Central memory CD8-positive, alpha-beta T cell (primary cell): ENCODE measurements at places on chromosomes 3 and 15.

GRCh38 chr3:110752307-110752706, 319.3 kb upstream of the NECTIN3 start:
- H3K4me1 ChIP-seq: no peaks in the 10 kb centered on the region
- DNase-seq: no peak
- H3K36me3 ChIP-seq: no peaks in the 10 kb centered on the region
- peaks cover 11% of the 10 kb centered on the region for H3K27me3 ChIP-seq

DNA sequence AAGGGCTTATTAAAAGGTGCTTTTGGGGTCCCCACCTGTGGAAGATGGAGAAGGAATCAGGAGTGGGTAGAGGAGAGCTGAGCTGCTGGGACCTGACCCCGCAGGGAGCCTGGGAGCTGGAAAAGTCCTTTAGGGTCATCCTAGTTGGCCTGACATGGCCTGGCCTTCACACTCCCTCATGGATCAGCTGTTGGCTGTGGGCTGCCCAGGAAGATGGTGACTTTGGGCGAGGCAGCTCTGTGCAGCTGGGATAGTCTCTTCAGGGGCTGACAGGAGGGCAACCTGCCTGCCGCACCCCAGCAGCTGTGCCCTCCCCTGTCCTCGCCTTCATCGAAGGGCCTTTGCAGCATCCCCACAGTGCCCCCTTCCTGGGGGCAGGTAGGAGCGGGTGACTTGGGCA, 6.6 kb downstream of the LIMD1 start:
- no peaks in the 10 kb centered on the region for H3K27me3 ChIP-seq
- DNase-seq: no peak
- H3K27ac ChIP-seq: peak overlapping the region; percentile 73

- no peak for DNase-seq
- H3K4me3 ChIP-seq: no peak overlapping the region
- H3K27ac ChIP-seq: no peak overlapping the region
- no peaks in the 10 kb centered on the region for H3K4me1 ChIP-seq
Measured at GRCh38 chr15:61681038-61681418, 379.2 kb downstream of the VPS13C start.

- no peak overlapping the region for H3K27ac ChIP-seq
- H3K4me3 ChIP-seq: no peak overlapping the region
- no peak for DNase-seq
- H3K27me3 ChIP-seq: no peaks in the 10 kb centered on the region
- no peaks in the 10 kb centered on the region for H3K36me3 ChIP-seq
Measured at GRCh38 chr3:150371741-150372254, 36.3 kb upstream of the TSC22D2 start.

DNA sequence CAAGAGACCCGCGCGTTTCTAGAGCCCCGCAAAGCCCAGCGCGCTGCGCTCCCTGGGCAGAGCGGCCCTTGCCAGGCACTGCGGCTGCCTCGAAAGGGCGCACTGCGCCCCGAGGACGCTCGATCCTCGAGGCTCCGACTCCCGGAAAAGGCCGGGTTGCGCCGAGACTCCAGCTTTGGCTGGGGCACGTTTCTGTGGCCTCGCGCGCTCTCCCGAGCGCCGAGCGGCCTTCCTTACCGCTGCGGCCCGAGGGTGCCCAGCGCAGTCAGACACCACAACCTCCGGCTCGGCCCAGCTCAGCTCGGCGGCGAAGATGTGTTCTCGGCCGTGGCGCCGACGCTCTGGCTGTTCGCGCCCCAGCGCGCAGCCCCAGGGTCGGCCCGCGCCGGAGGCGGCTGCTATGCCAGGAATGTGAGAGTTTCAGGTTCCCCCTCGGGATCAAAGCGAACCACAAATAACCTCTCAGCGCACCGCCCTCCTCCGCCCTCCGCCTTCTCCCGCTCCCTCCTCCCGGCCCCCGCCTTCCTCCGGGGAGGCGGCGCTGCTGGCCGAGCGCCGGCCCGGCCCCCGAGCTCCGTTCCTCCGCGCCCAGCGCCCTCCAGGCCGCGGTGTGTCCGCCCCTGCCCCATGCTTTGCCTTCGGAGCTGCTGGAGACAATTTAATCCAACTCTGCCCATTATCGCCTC, at the start of gene AMOTL2:
AMOTL2 (minus strand) TSS at position 343 of the 686 bp plus-strand sequence. CDS start 3,014 bp downstream, outside the sequence.
- H3K4me1 ChIP-seq: peaks cover 15% of the 10 kb centered on the region
- H3K27ac ChIP-seq: no peak within 1 kb of the TSS
- H3K4me3 ChIP-seq: peak within 1 kb of the TSS; percentile 71
- DNase-seq: no peak
- H3K36me3 ChIP-seq: no peaks in the 10 kb centered on the region

DNA sequence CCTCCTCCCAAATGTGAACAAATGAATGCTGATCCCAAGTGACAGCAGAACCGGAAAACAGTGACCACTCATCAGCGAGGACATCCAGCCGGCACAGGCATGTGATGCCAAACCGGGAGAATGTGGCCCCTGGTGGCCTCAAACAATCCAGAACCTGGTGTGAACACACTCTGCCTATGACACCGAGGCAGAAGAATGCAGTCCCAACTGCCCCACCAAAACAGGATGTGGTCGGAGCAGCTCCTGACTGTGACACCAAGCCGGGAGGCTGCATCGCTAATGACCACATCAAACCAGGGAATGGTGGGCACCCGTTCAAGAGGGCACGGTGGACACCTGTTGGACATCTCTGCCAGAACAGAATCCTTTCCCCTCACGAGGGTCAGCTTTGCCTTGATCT, 15.4 kb downstream of the SCN5A start:
- H3K27ac ChIP-seq: no peak overlapping the region
- no peak for DNase-seq
- H3K4me1 ChIP-seq: peaks cover 4% of the 10 kb centered on the region
- no peak overlapping the region for H3K4me3 ChIP-seq

DNA sequence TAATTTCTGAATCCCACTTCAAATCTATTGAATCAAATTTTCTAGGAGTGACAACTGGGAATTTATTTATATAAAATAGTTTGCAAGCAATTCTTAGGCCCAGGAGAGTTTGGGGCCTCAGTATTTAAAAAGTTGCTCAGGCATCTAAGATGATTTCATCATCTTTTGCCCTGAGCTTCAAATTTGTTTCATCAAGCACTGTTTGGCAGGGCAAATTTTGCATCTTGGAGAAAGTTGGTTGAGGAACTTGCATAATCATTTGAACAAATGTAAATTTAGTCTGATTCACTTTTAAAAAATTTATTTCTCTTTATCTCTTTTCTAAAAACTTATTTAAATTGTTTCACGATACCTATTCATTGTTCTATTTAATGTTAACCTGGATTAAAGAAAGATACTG, 702.8 kb downstream of the SI start:
- no peak overlapping the region for H3K27ac ChIP-seq
- no peak for DNase-seq
- no peaks in the 10 kb centered on the region for H3K27me3 ChIP-seq
- no peak overlapping the region for H3K4me3 ChIP-seq

GRCh38 chr3:32421185-32421584, 29.5 kb downstream of the CMTM7 start:
- peak overlapping the region; percentile 54 for H3K4me3 ChIP-seq
- no peak for DNase-seq

DNA sequence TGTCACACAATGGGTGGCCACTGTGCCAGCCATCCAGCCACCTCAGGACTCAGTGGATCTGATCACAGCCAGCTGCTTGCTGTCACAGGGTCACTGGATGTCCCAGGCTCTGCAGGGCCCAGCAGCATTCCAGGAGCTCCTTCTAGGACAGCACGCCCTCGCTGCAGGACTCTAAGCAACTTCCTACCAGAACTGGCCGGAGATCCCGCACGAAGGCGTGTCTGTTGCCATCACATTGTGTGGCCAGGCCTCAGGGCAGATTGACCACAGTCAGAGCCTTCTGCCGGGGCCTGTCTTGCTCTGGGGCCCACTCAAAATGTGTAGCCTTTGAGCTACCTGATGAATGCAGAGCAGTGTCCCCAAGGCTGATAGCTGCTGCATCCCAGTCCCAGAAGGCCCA, 24.6 kb downstream of the DNAJB8 start:
- no peak overlapping the region for H3K4me3 ChIP-seq
- DNase-seq: no peak
- H3K36me3 ChIP-seq: peaks cover 6% of the 10 kb centered on the region
- H3K27me3 ChIP-seq: peaks cover 40% of the 10 kb centered on the region
- H3K4me1 ChIP-seq: no peaks in the 10 kb centered on the region
- no peak overlapping the region for H3K27ac ChIP-seq

DNA sequence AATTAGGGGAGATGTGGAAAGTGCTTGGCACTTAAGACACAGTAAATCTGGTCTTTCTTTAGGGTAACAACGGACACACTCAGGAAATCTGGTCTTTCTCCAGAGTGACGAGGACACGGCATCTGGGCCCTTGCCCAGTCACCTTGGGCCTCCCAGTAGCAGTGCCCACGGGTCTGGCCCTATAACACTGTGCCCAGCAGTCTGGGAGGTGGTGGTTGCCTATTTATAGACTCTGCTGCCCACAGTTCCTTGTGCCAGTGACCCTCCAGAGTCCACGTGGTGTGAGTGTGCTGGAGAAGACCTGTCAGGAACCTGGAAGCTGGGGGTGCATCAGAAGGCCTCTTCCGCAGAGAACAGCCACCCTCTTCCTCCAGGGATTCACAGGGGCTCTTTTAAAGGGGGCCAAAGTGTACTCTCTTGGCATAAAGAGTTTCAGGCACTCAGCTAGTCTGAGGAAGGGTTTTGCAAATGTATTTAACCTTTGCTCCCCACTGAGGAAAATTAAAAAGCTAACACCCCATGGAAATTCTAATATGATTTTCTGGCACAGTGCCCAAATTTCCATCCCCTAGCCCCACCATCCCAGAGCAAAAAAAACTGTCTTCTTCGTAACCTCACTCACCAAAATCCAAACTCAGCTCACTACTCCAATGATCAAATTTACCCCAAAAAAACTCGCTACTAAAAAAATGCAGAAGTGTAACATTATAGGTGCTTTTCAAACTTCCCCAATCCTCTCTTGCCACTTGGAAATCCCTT, 15.4 kb downstream of the WNT5A start:
- H3K36me3 ChIP-seq: no peaks in the 10 kb centered on the region
- no peak for DNase-seq
- H3K4me3 ChIP-seq: no peak overlapping the region
- peaks cover 12% of the 10 kb centered on the region for H3K27me3 ChIP-seq

DNA sequence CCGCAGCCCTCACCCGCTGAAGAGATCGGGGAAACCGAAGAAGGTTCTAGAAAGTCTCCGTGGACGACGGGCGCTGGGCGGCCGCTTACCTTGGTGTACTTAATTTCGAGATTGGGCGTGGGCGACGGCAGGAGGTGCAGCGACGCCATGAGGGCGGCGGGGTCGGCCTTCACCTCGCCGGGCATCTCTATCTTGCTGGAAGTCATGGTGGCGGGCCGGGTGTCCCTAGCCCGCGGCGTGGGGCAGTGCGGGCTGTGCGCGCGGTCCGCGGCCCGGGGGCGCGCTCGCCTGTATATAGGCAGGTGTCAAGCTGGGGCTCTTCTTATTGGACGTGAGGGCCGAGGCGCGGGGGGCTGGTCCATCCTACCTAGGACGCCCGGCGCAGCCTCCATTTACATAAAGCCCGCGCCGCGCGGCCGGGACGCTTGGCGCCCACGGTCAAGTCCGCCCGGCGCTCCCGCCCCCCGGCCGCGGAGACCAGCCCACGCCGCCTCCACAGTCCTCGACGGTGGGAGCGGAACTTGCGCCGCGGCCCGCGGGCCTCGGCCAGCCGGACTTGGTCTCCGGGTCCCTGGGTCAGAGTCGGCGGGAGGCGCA, at the start of gene ALDH1A2:
ALDH1A2 (minus strand) TSS at position 267 of the 597 bp plus-strand sequence; CDS start at position 206, 61 bp downstream.
- H3K4me1 ChIP-seq: peaks cover 7% of the 10 kb centered on the region
- H3K4me3 ChIP-seq: peak within 1 kb of the TSS; percentile 65
- peaks cover 2% of the 10 kb centered on the region for H3K36me3 ChIP-seq
- peaks cover 75% of the 10 kb centered on the region for H3K27me3 ChIP-seq
- no peak for DNase-seq

DNA sequence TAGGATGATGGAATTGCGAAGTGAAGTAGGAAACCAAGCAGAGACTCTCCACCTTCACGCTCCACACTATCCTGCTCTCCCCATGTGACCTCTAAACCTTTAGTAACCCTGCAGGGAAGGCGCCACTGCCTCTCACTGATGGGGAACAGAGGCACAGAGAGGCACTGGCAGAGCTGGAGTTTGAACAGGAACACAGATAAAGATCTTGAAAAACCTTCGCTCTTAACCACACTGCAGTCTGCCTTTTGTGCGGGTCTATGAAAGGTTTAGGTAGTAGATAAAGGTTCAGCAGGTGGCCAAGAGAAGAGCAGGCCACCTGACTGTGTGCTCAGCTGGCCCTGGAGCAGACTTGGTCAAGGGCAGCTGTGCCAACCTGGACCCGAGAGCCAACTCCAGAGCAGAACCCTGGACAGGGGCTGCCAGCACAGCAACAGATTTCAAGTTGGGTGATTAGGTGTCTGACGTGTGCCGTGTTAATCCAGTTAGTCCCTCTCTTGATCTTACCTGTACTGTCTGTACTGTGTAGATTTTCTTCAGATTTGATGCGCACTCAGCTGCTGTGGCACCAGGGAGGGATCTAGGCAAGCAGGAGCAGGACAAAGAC, 15.2 kb downstream of the EIF4E3 start:
- H3K27ac ChIP-seq: no peak overlapping the region
- DNase-seq: no peak
- no peak overlapping the region for H3K4me3 ChIP-seq
- peaks cover 14% of the 10 kb centered on the region for H3K36me3 ChIP-seq
- H3K27me3 ChIP-seq: no peaks in the 10 kb centered on the region

DNA sequence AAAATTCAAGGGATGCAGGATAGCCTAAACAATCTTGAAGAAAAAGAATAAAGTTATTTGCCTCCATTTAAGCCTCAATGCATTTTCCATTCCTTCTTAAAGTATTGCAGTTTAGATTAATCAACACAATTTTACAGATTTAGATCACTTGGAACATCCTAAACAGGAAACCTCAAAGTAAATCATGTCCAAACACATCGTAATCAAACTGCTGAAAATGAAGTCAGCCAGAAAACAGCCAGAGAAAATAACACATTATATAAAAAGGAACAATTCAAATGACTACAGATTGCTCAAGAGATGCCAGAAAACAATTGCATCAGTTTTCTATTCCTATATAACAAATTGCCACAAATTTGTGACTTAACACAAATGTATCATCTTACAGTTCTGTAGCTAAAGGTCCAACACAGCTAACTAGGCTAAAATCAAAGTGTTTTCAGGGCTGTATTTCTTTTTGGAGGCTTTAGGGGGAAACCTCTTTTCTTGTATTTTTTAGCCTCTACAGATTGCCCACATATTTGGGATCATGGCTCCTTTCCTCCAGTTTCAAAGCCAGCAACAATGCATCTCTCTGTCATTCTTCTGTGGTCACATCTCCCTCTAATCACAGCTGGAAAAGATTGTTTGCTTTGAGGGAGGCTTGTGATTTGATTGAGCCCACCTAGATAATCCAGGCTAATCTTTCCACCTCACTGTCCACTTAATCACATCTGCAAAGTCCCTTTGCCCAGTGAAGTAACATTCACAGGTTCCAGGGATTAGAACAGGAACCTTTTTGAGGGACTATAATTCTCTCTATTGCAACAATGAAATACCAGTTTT, 543.3 kb upstream of the UBE2E2 start:
- H3K36me3 ChIP-seq: no peaks in the 10 kb centered on the region
- H3K4me3 ChIP-seq: no peak overlapping the region
- no peak for DNase-seq
- H3K27me3 ChIP-seq: no peaks in the 10 kb centered on the region
